SJSA1 (cell line): ENCODE measurements at places on chromosomes 1 and 21.

DNA sequence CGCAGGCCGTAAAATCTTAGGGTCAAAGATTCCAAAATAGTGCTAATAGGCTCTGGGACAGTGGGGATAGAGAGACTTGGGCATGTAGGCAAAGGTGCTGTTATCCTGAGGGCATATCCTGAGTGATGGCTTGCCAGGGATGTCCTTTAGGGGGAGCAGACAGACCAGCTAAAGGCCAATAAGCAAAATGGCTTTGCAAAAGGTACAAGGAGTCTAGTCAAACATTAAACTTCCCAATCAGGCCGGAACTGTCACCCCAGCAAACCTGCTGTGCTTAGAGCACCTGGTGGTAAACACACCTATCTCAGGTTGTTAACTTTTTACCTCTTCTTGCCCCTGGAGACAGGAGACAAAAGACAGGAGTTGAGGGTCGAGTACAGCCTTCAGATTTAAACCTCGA, 49.1 kb downstream of the TRABD2B start:
- DNase-seq = peak; percentile 15
- no peaks in the 10 kb centered on the region for H3K27me3 ChIP-seq
- H3K4me3 ChIP-seq = no peak overlapping the region
- no peak overlapping the region for H3K27ac ChIP-seq
- H3K4me1 ChIP-seq = 0 out of 2 replicates have a peak, but pooled peaks cover 2% of the 10 kb centered on the region

DNA sequence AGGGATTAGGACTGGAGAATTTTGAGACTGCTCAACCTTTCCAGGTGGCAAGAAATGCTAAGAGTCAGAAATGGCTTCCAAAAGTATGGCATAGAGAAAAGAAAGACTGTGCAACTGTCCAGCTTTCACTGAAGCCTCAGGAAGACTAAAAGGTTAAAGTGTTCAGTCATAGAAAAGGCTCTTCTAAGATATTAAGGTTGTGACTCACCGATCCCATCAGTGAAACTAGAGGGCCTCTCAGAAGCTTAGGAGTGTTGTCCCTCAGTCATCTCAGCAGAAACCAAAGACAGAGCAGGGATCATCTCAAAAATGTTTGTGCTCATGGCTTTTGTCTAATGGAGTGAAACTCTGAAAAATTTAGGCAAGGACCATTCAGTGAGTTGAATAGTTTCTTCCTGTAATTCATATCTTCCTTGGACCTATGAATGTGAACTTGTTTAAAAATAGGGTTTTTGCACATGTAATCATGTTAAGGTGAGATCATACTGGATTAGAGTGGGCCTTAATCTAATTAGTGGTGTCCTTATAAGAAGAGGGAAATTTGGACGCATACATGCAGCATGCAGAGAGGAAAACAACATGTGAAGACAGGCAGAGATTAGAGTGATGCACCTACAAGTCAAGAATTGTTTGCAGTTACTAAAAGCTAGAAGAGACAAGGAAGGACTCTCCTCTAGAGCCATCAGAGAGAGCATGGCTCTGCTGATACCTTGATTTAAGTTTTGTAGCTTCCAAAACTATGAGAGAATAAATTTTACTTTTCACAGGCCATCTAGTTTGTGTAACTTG, 71.3 kb downstream of the RPE65 start:
- H3K4me3 ChIP-seq = no peak overlapping the region
- H3K36me3 ChIP-seq = no peaks in the 10 kb centered on the region
- no peak for DNase-seq
- H3K27me3 ChIP-seq = no peaks in the 10 kb centered on the region
- no peak overlapping the region for H3K27ac ChIP-seq

GRCh38 chr1:25990702-25991395, 7.0 kb downstream of the PAFAH2 start:
- H3K27me3 ChIP-seq = no peaks in the 10 kb centered on the region
- no peaks in the 10 kb centered on the region for H3K4me1 ChIP-seq
- H3K4me3 ChIP-seq = no peak overlapping the region
- H3K36me3 ChIP-seq = peaks cover 2% of the 10 kb centered on the region; the same call in 1 of the 2 replicates
- H3K27ac ChIP-seq = no peak overlapping the region
- DNase-seq = no peak

DNA sequence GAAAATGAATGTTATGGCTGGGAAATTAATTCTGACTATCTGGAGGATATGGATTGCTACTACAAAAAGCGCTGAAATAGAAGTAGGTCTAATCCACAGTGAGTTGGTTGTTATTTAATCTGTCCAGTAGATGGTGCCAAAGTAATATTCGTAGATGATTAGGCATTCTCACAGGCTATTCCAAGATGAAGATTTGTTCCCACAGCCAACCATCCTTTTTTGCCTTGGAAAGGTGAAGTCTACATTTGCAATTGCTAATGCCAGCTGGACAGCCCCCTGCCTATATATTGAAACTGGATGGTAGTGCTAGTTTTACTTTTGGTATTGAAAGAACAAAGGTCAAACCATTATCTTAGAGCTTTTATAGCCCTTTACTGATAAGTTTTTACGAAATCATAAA, 43.8 kb downstream of the RBM11 start:
- no peak overlapping the region for H3K27ac ChIP-seq
- no peak for DNase-seq
- H3K4me1 ChIP-seq = no peaks in the 10 kb centered on the region
- H3K36me3 ChIP-seq = no peaks in the 10 kb centered on the region
- H3K4me3 ChIP-seq = no peak overlapping the region

- no peak for DNase-seq
- H3K36me3 ChIP-seq = no peaks in the 10 kb centered on the region
- H3K27me3 ChIP-seq = no peaks in the 10 kb centered on the region; the same call in 1 of the 2 replicates
- H3K27ac ChIP-seq = no peak overlapping the region
These were observed 6.8 kb upstream of the JAK1 start for GRCh38 chr1:64973061-64973647.

GRCh38 chr1:16075337-16076030, 2.0 kb upstream of the FAM131C start:
- no peaks in the 10 kb centered on the region for H3K36me3 ChIP-seq
- no peaks in the 10 kb centered on the region; the same call in 1 of the 2 replicates for H3K27me3 ChIP-seq
- H3K4me1 ChIP-seq = peaks cover 35% of the 10 kb centered on the region
- no peak overlapping the region for H3K4me3 ChIP-seq
- H3K27ac ChIP-seq = peak overlapping the region; percentile 45

DNA sequence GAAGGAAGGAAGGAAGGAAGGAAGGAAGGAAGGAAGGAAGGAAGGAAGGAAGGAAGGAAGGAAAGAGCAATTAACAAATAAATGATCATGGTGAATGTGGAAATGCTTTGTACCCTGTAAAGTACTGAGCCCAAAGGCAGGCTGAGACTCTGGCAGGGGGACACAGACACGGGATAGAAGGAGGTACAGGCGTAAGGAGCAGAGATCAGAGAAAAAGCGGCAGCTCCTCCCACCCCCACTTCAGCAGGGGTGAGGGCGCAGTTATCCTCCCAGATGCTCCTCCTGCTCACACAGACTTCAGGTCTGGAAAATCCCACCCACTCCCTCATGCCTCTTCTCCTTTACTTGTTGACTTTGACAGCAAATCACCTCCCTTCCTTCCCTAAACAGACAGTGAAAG, 464.5 kb downstream of the MATN1 start:
- H3K4me1 ChIP-seq = no peaks in the 10 kb centered on the region
- DNase-seq = no peak
- no peak overlapping the region for H3K27ac ChIP-seq
- no peak overlapping the region for H3K4me3 ChIP-seq
- peaks cover 7% of the 10 kb centered on the region; the same call in 1 of the 2 replicates for H3K27me3 ChIP-seq

DNA sequence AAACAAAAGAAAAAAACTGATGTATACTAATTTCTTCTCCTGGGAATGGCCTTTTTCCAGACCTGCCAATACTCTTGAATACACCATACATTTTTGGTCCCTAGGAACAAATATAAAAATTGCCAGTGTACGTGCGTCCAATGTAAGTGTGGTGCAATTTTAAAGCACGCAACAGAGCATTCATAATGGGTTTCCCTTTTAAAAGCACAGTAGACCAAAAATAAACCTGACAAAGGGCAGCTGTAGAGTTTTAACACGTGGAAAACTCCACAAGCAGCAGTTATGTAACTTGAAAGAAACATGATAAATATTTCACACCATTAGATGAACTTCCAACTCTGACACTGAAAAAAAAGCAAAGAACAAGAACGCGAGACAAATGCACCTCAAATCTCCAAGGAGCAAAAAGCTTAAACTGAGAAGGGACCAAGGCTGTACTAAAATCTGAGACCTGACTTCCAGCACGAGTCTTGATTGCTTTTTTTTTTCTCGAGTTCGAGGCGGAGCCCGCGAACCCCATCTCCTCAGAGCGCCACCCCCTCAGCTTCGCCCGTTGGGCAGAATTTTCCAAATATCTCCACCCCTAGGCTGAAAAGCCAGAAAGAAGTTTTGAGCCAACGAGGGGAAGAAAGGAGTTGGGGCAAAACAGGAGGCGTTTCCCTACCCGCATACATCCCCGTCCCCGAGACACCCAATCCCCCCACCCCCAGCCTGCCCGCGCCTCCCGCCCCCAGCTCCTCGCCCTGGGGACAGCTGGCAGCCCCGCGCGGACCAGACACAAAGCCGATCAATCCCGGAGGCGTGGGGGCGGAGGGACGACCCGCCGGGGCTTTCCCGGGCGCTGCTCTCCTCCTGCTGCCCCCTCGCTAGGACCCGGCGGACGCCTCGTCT, at the start of gene JAM2:
JAM2 (plus strand) TSS at position 599 of the 891 bp plus-strand sequence. CDS start 564 bp downstream, outside the sequence.
- peaks cover 13% of the 10 kb centered on the region for H3K4me1 ChIP-seq
- H3K27me3 ChIP-seq = peaks cover 39% of the 10 kb centered on the region
- H3K36me3 ChIP-seq = no peaks in the 10 kb centered on the region
- H3K27ac ChIP-seq = no peak within 1 kb of the TSS
- H3K4me3 ChIP-seq = peak within 1 kb of the TSS; percentile 32

GRCh38 chr1:224852901-224853568, 76.4 kb upstream of the DNAH14 start:
- DNase-seq = peak; percentile 53
- no peak overlapping the region for H3K4me3 ChIP-seq
- H3K27ac ChIP-seq = no peak overlapping the region
- peaks cover 28% of the 10 kb centered on the region for H3K4me1 ChIP-seq

GRCh38 chr1:42152907-42153600, at the start of gene GUCA2B:
Gene GUCA2B, plus strand, starts transcription at chr1:42153410. Its CDS starts 41 bp downstream, at chr1:42153451.
- no peak for DNase-seq
- no peaks in the 10 kb centered on the region for H3K36me3 ChIP-seq
- H3K27me3 ChIP-seq = 0 out of 2 replicates have a peak, but pooled peaks cover 7% of the 10 kb centered on the region
- no peak within 1 kb of the TSS for H3K27ac ChIP-seq

DNA sequence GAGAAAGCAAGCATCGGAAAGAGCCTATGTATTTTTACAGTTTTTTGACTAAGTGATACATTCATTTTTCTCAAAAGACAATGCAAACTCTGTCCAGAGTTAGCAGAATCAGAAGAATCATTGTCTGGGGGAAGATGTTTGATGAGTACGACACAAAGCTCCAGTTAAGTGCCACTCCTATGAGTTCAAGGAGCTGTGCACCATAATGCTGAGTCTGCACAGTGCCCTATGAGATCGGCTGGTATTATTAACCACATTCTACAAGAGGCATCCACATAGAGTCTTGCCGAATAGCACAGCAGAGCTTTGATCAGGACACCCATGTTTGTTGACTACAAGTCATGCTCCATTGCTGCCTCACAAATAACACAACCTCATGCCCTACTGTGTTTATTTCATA, 54.9 kb upstream of the RAP1GAP start:
- no peaks in the 10 kb centered on the region for H3K27me3 ChIP-seq
- DNase-seq = no peak
- peaks cover 49% of the 10 kb centered on the region for H3K36me3 ChIP-seq

DNA sequence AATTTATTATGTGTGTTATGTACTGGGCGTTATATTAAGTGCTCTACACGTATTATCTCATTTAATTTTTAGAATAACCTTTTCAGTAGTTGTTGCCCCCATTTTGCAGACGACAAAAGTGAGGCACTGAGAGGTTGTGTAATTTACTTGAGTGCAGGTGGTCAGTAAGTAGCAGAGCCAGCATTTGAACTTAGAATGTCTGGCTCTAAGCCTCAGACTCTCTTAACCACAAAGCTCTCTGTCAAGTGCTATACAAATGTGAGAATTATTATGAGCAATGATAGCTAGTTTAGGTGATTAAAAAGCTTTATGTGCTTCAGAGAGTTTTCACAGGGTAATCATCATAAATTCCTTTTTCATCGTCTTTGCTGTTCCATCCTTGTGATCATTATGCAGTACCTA, 96.3 kb upstream of the UBE2U start:
- no peaks in the 10 kb centered on the region for H3K36me3 ChIP-seq
- H3K27ac ChIP-seq = no peak overlapping the region
- peaks cover 4% of the 10 kb centered on the region; the same call in 1 of the 2 replicates for H3K4me1 ChIP-seq
- H3K4me3 ChIP-seq = no peak overlapping the region
- DNase-seq = no peak

GRCh38 chr1:116105996-116106395, 5.2 kb upstream of the MAB21L3 start:
- H3K4me1 ChIP-seq = no peaks in the 10 kb centered on the region; the same call in 1 of the 2 replicates
- DNase-seq = no peak
- no peak overlapping the region for H3K27ac ChIP-seq
